RPMI7951 (cell line): ENCODE measurements at places on chromosomes 7 and 10. TPM values are rescaled to one million over a fixed set of nuclear protein-coding genes. Genes with fewer than 3 reads are reported as not detected.

RPEL1 gene
- total RNA-seq = 0.10 and 0.12 TPM in 2 replicates

TMEM270 gene
- not detected in 2 replicates for total RNA-seq

ALOX5 gene
- 0.10 TPM in 1 of 2 replicates, not detected in the other for total RNA-seq

JAKMIP3 gene
- total RNA-seq = not detected in 2 replicates

NPSR1 gene
- not detected in 2 replicates for total RNA-seq
